ENCODE measurements at places on chromosomes 12 and 14.

DNA sequence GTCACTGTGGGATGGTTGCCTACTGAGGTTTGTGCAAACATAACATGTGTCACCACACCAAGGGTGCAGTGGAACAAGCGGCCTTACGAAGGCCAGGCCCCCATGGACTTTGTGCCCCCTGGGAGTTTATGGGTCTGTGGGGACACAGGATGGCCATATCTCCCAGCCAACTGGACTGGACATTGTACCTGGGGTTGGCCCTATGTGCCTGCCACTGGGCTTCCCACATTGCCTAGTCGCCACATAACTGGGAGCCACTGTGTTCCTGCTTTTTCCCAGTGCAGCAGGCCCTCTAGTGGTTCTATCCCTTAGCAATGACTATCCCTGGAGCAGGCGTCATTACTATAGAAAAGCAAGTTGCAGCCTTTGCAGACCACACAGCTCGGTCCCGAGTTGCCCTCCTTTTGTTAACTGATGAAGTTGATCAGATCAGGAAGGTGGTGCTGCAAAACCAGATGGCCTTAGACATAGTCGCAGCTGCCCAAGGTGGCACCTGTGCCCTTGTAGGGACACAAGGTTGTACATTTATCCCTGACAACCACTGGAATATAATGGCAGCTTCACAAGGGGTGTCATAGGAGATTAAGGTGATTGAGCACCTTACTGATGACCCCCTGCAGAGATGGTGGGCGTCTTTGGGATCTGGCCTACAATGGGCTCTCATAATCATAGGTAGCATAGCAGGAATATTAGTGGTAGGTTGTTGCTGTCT, 15.2 kb upstream of the RNASE12 start:
- DNase-seq = peak; percentile 72

- DNase-seq = no peak
These were observed 27.1 kb upstream of the DIO3 start for GRCh38 chr14:101534198-101534597.

DNA sequence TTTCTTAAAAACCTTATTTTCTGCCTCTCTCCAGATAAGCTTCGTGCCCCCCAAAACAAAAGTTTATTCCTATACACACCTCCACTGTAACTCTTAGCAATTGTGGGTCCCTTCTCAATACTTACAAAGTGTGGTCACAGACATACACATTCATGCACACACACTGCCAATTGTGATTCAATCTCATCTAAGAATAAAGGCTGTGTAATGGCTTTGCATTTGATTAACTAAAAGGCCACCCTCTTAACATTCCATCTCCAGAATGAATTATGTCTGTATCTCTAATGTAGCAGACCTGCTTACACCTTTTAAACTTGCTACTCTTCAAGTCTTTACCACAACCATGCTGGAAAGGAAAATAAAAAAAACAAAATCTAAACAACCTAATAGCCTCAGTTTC, 49.5 kb downstream of the MYF5 start:
- DNase-seq = no peak

DNA sequence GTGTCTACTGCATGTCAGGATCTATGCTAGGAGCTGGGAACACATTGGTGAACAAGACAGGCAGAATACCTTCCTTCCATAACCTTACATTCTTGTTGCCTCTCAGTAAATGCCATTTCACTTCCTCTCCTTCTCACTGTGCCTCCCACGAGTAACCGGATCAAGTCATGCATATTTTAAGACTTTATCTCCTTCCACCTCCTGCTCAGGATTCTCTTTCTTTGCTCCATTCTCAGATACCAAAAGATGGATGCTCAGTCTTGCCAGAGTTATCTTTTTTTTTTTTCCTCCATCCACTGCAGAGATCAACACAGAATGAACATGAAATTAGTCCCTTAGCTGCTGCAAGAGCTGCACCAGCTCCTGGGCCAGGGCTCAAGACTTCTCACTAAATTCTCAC, 20.0 kb upstream of the APPL2 start:
- no peak for DNase-seq

GRCh38 chr14:90641168-90641567, 175.1 kb downstream of the TTC7B start:
- no peak for DNase-seq

DNA sequence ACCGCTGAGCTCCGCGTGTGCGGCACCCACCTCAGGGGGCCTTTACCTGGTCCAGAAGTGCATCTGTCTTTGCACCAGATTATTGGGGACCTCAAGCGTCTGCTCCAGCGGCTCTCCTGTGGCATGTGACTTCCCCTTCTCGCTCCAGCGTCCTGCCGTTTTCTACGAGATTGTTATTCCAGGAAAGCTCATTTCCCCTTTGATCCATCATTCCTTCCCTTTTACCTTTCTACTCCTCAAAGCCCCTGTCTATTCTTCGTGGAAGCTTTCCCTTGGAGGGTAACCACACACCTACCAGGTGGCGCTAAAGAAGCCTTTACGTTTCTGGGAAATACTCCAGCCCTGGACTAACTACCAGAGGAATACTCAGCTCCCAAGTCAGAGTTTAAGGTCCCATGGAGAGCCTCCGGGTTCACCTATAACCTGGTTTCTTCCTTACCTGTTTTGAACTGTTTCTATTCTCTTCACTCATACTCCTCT, 1.5 kb downstream of the FKBP4 start:
- DNase-seq = no peak

DNA sequence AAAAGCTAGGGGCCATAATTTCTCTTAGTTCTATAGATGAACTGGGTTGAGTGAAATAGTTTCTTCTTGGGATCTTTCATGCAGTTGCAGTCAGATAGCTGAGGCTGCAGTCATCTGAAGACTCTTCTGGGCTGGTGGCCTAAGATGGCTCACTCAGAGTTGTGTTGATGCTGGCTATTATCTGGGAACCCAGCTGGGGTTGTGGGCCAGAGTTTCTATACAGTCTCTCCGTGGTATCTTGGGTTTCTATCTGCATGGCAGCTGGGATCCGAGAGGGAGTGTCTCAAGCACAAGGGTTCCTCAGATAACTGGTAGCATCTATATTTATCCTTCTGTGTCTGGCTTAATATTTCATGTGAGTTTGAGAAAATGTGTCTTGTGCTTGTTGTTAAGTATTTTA, 21.1 kb downstream of the AVPR1A start:
- no peak for DNase-seq

GRCh38 chr14:52051871-52052270, 17.0 kb downstream of the NID2 start:
- DNase-seq = no peak

GRCh38 chr12:106631150-106631549, 48.3 kb downstream of the RFX4 start:
- no peak for DNase-seq

GRCh38 chr14:90777830-90778485, 38.3 kb downstream of the TTC7B start:
- DNase-seq = no peak

DNA sequence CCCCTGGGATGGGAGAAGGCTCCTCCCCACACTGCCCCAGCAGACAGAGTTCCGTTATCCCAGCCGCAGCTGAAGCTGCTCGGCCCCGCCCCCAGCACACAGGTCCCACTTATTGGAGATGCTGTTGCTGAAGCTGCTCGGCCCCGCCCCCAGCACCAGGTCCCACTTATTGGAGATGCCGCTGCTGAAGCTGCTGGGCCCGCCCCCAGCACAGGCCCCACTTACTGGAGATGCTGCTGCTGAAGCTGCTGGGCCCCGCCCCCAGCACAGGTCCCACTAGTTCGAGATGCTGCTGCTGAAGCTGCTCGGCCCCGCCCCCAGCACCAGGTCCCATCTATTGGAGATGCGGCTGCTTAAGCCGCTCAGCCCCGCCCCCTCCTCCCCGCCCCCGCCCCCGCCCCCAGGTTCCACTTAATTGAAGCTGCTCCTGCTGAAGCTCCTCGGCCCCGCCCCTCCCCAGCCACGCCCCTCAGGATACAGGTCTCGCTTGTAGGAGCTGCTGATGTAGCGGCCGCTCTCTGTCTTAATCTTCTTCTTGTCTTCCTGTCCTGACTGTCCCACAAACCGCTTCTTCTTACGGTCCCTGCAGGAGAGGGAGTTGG, 12.0 kb downstream of the CFAP73 start:
- peak; percentile 68 for DNase-seq
